Activated naive CD8-positive, alpha-beta T cell treated with anti-CD3 and anti-CD28 coated beads, Interleukin-2, amount 10 ng/mL, durations not matched to agents 7 days and 5 days (primary cell): ENCODE measurements at places on chromosomes 13 and 19.
A peak's percentile ranks its signal among the peaks of the same experiment; 100 is the strongest.

GRCh38 chr19:2341244-2341751 lies 12.8 kb downstream of the SPPL2B start:
- H3K36me3 ChIP-seq, result peaks cover 3% of the 10 kb centered on the region
- no peak overlapping the region for H3K27ac ChIP-seq
- peaks cover under 1% of the 10 kb centered on the region for H3K4me1 ChIP-seq
- no peak for DNase-seq
- H3K4me3 ChIP-seq, result no peak overlapping the region
- no peaks in the 10 kb centered on the region for H3K27me3 ChIP-seq

- H3K27ac ChIP-seq, result peak overlapping the region; percentile 77
- peaks cover 46% of the 10 kb centered on the region for H3K4me1 ChIP-seq
- no peak for DNase-seq
- peaks cover 20% of the 10 kb centered on the region for H3K36me3 ChIP-seq
- H3K4me3 ChIP-seq, result peak overlapping the region; percentile 92
These were observed 494 bp downstream of the NCLN start for GRCh38 chr19:3186160-3186688.

DNA sequence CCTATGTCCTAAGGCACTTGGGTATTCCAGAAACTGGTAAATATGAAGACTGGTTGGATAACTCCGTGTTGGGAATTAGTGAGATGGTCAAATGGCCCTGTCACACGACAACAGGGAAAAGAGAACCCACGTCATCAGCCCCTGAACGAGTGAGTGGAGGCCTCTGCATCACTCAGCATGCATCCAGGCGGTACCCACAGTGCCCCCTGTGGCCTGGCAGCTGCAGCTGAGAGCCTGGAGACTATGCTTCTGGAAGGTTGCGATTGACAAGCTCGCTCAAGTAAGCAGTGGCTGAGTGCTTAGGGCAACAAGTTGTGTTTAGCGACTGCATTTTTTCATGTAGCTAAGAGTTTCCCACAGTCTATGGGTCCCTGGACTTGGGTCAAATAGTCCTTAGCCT lies 55.9 kb downstream of the COL4A2 start:
- no peak overlapping the region for H3K4me3 ChIP-seq
- no peaks in the 10 kb centered on the region for H3K4me1 ChIP-seq
- H3K27me3 ChIP-seq, result peaks cover 12% of the 10 kb centered on the region
- no peak for DNase-seq

GRCh38 chr13:42788601-42789000 lies 7.2 kb downstream of the FAM216B start:
- H3K27ac ChIP-seq, result no peak overlapping the region
- no peaks in the 10 kb centered on the region for H3K4me1 ChIP-seq
- DNase-seq, result no peak
- H3K27me3 ChIP-seq, result peaks cover 7% of the 10 kb centered on the region
- no peaks in the 10 kb centered on the region for H3K36me3 ChIP-seq

DNA sequence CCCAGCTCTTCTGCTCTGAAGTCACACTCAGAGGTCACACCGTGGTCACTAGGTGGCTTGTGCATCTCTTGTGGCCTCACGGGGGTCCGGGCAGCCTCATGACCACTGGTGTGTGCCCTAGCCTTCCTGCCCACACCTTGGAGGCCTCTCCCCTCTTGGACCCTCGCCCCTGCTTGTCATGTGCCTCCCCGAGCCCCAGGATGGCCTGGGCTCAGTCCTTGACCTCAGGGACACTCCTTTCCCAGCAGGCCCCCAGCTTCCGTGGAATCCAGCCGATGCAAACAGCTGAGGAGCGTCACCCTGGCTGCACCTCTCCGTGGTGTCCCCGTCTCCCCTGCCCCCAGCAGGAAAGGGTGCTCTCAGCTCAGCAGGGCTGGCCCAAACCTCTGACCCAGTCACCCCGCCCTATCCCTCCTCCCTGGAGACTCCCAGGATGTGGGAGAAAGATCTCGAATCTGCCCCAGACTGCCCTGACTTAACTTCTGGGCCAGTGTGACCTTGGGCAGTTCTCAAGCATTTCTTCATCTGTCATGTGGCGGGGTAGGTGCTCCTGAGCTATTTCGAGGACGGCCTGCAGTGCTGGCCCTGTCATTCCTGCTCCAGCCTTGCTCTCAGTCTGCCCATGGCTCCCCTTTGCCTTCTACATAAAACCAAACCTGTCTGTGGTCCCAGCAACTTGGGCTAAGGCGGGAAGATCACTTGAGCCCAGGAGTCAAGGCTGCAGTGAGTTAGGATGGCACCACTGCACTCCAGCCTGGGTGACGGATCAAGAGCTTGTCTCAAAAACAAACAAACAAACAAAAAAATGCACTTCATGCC lies 4.6 kb upstream of the SLC25A42 start:
- H3K4me3 ChIP-seq, result no peak overlapping the region
- H3K4me1 ChIP-seq, result peaks cover 6% of the 10 kb centered on the region

DNA sequence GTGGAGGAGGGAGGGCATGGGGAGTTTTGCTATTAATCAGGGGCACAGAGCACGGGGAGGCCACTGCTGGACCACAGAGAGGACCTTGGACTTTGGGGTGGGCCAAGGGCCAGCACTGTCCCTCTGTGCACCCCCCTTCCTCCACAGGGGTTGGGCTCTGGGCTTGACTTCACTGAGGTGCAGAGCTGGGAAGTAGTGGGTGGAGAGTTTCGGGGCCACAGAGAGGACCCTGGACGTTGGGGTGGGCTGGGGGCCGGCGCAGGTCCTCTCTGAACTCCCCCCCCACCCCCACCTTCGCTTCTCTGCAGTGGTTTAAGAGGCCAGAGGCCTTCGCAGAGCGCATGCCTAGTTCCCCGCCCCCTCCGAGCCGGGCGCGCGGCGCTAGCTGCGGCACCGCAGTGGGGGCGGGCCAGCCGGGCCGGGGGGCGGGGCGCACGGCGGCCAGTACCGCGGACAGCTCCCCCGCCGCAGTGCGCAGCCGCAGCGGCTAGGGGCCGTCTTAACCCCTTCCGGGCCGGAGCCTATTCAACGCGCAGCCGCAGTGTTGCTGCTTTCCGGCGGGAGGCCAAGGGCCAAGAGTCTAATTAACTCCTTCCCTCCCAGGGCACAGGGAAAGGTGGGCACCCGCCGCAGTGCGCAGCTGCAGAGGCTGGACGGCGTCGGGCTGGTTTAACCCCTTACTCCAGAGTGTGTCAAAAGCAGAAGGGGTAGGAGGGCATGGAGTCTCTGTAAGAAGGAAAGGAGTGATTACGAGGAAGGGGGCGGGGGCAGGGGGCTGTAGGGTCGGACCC lies 3.7 kb downstream of the KCNC3 start:
- H3K27ac ChIP-seq, result no peak overlapping the region
- peaks cover 4% of the 10 kb centered on the region for H3K36me3 ChIP-seq
- DNase-seq, result peak; percentile 92
- H3K4me1 ChIP-seq, result peaks cover 26% of the 10 kb centered on the region
- H3K27me3 ChIP-seq, result peaks cover 40% of the 10 kb centered on the region

DNA sequence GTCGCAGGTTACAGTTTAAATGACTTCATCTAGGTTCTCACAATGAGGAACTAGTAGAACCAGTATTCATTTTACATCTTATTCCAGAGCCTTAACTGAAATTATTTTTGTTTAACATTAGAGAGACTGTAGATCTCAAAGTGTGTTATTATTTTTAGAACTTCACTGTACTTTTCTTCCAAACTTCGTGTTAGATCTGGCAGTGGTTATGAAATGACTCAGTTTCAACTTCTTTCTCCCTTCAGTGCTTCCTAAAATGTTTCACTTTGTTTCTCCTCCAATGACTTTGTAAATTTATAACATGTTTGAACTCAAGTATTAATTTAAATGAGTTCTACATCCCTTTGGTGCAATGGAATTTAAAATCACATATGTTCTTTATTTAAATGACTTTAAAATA lies 139.3 kb downstream of the PCDH9 start:
- no peaks in the 10 kb centered on the region for H3K27me3 ChIP-seq
- no peak for DNase-seq
- no peaks in the 10 kb centered on the region for H3K36me3 ChIP-seq
- H3K4me1 ChIP-seq, result no peaks in the 10 kb centered on the region

DNA sequence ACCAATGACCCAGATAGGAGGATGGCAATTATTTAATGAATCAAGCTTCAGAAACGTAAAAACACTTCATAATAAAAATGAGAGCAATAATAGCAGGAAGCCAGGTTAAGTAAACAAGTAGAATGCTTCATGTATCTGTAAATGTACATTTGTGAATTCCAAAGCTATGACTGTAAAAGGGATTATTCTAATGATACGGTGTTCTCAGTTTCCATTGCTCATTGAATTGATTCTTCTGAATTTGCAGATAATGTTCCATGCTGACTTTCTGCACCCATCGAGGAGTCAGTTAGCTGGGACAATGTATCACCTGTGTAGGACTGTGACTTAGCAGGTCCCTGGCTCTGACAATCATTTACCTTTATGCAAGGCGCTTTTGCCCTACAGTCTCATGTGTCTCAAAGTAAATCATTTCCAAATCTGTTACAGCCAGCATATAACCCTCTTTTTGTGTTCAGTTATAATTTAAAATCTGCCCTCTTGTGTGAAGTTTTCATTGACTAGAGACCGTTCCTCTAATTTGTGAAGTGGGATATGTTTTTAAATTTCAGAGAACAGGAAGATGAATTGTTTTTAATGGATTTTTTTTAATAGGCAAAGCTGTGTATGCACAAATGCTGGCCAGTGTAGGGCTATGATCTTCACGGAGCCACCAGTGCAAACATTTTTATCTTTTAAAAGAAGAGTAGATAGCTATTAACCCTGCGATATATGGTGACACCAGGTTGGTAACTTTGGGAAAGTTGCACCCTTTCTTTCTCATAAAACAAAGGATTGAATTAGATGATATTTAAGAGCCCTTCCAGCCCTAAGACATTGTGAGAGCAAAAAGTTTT lies 267.1 kb downstream of the KLF5 start:
- peaks cover 2% of the 10 kb centered on the region for H3K27me3 ChIP-seq
- no peaks in the 10 kb centered on the region for H3K36me3 ChIP-seq
- H3K27ac ChIP-seq, result no peak overlapping the region
- H3K4me3 ChIP-seq, result no peak overlapping the region
- H3K4me1 ChIP-seq, result peaks cover 1% of the 10 kb centered on the region

GRCh38 chr13:79628463-79628862 lies 147.5 kb downstream of the NDFIP2 start:
- no peaks in the 10 kb centered on the region for H3K4me1 ChIP-seq
- no peak for DNase-seq
- no peaks in the 10 kb centered on the region for H3K36me3 ChIP-seq
- H3K27me3 ChIP-seq, result peaks cover 6% of the 10 kb centered on the region

DNA sequence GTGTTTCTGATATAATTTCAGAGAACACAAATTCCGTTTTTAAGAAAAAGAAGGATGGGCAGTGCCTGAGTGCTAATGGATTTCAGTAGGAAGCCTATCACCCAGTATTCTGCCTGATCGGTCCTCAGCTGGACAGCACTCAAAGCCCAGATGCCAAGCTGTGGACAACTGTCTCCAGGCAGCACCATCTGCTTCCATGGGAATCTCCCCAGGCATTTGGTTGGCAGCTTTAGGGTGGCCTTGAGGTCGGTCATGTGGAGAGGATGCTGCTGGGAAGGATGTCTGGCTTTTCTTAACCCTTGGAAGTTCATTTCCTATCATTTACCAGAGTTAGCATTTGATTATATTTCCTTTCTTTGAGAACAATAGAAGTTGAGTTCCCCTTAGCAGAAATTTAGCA lies 311.7 kb downstream of the TBC1D4 start:
- no peaks in the 10 kb centered on the region for H3K27me3 ChIP-seq
- H3K36me3 ChIP-seq, result peaks cover 2% of the 10 kb centered on the region
- no peak overlapping the region for H3K27ac ChIP-seq
- no peak for DNase-seq
- no peak overlapping the region for H3K4me3 ChIP-seq

GRCh38 chr19:29016926-29017760 lies 195.8 kb downstream of the UQCRFS1 start:
- no peaks in the 10 kb centered on the region for H3K36me3 ChIP-seq
- H3K27me3 ChIP-seq, result peaks cover 2% of the 10 kb centered on the region
- no peak for DNase-seq
- H3K4me1 ChIP-seq, result no peaks in the 10 kb centered on the region

DNA sequence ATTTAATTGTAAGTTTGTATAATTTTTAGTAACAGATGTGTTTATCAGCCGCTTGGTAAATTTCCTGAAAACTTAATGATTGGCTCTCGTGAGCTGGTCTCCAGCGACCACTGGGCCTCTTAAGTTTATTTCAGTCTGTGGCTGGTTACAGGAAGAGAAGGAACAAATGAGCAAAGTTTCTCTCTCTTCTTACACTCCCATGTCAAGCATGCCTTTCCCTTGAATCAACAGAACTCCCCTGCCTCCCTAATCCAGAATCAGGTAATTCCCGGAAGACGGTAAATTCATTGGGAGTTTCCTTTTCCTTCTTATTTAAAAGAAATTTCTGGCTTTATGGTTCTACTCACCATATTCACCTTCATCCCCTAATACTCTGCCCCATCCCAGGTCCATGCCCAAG lies 52.5 kb upstream of the POMP start:
- no peaks in the 10 kb centered on the region for H3K36me3 ChIP-seq
- no peak for DNase-seq
- peaks cover 15% of the 10 kb centered on the region for H3K27me3 ChIP-seq
- H3K27ac ChIP-seq, result no peak overlapping the region
- peaks cover 11% of the 10 kb centered on the region for H3K4me1 ChIP-seq

DNA sequence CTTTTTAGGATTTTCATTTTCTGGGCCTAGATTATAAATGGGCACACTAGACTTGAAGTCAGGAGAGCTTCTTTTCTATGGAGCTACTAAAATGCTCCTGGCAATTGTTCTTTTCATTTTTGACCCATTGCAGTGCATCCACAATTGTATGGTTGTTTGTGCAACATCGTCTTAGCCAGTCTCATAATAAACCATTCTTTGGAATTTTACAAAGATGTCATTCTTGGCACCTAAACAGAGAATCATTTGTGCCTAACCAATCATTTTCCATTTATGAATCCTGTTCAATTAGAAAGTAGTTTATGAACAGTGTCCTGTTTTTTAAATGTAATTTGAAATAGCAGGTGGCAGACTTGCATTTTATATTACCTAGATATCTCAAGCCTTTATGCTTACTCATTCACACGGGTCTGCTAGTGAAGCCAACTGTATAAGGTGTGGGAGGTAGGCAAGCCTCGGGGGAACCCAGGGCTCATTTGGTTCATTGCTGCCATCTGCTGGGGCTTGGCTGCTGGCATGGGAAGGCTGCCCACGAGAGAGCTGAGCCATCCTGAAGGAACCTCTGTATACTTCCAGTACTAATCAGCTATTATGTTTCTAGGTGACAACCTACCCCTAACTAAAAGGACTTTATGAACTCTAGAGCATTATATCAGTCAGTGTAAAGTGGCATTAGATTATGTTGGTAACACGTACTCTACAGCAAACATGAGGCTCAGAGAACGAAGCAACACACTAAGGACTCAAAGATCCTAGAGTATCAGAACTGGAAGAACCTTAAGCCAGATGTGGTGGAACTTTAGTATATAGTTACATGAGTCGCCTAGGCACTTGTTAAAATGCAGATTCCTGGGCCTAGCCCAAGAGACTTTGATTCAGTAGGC lies 60.0 kb downstream of the TPT1 start:
- H3K27ac ChIP-seq, result no peak overlapping the region
- peak; percentile 39 for DNase-seq
- H3K4me1 ChIP-seq, result peaks cover 1% of the 10 kb centered on the region
- no peak overlapping the region for H3K4me3 ChIP-seq
- no peaks in the 10 kb centered on the region for H3K27me3 ChIP-seq
